Mucosa of gallbladder (tissue), 1 donor: ENCODE measurements at places on chromosomes 7 and 10. TPM values are rescaled to one million over a fixed set of nuclear protein-coding genes. Genes with fewer than 3 reads are reported as not detected.

DNA sequence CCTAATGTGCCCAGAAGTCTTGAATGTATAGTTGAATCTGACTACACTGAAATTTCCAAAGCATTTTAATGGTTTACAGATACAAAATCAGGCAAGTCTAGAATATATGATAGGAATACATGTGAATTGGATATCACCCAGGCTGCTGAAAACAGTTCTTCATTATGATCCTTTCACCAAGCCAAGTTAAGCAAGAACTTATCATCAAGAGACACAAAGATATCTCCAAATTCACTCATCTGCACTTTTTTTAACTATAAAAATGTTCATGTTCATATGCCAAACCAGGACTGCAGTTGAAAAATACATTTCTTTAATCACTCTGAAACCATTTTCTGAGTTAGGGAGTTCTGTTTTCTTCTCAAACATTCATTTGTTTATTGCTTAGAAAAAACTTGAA, 412.6 kb upstream of the C7orf33 start:
- DNase-seq: no peak

DNA sequence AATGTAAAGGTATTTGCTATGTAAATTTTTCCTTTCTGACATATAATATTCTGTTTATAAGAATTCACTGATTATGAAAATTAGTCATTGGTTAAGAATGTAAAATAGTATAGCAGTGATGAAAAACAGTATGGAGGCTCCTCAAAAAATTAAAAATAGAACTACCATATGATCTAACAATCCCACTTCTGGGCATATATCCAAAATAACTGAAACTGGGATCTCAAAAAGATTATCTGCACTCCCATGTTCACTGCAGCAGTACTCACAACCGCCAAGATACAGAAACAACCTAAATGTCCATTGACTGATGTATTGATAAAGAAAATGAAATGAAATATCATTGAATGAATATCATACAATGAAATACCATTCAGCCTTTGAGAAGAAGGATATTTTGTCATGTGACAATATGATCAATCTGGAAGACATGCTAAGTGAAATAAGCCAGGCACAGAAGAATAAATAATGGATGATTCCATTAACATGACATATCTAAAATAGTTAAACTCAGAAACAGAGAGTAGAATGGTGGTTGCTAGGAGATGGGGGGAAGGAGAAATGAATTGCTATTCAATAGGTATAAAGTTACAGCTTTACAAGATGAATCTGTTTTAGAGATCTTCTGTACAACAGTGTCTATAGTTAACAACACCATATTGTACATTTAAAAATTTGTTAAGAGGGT, 14.0 kb downstream of the C10orf88 start:
- no peak for DNase-seq

DNA sequence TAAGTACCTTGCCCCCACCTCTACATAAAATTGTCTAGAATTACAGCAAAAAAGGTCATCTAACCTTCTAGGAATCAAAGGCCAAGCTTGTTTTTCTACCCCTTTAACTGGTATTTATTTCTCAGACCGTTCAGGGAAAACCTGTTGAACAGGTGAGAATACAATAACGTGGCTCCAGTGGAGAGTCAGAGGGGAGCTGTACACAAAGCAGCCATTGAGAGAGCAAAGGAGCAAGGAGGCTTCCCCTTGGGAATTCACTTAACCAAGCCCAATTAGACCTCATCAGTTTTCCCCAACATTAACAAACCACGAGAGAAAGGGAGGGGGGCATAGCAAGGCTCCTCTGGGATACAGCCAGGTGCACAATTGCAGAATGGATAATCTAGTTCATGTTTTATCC, 101.9 kb downstream of the ELMO1 start:
- DNase-seq: no peak

Gene APBB1IP
- total RNA-seq: 40.1 TPM

DNA sequence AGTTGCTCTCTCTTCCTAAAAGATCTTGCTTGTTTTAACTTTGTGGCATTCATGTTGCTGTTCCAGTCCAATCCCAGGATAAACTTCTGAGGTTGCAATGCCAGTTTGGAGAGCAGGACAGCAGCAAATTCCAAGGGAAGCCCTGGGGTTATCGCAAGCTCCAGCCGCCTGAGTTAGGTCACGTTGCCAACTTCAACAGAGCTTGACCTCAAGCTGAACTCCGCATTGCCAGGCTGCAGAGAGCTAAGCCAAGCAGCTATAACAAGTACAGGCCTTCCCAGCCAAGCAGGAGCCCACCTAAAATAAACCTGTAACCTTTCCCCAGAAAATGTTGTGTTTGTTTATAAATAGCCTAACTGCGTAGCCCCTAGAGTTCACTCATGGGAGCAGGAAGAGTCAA, 138.9 kb upstream of the LYZL1 start:
- peak; percentile 19 for DNase-seq

- DNase-seq: no peak
These were observed 16.8 kb downstream of the ADRB1 start for GRCh38 chr10:114060456-114060855.

GRCh38 chr10:18498998-18499397, 152.4 kb downstream of the NSUN6 start:
- no peak for DNase-seq

GRCh38 chr10:89001024-89001728, 10.6 kb downstream of the FAS start:
- no peak for DNase-seq

- DNase-seq: no peak
These were observed 111.2 kb downstream of the JAZF1 start for GRCh38 chr7:28069388-28069787.

DNA sequence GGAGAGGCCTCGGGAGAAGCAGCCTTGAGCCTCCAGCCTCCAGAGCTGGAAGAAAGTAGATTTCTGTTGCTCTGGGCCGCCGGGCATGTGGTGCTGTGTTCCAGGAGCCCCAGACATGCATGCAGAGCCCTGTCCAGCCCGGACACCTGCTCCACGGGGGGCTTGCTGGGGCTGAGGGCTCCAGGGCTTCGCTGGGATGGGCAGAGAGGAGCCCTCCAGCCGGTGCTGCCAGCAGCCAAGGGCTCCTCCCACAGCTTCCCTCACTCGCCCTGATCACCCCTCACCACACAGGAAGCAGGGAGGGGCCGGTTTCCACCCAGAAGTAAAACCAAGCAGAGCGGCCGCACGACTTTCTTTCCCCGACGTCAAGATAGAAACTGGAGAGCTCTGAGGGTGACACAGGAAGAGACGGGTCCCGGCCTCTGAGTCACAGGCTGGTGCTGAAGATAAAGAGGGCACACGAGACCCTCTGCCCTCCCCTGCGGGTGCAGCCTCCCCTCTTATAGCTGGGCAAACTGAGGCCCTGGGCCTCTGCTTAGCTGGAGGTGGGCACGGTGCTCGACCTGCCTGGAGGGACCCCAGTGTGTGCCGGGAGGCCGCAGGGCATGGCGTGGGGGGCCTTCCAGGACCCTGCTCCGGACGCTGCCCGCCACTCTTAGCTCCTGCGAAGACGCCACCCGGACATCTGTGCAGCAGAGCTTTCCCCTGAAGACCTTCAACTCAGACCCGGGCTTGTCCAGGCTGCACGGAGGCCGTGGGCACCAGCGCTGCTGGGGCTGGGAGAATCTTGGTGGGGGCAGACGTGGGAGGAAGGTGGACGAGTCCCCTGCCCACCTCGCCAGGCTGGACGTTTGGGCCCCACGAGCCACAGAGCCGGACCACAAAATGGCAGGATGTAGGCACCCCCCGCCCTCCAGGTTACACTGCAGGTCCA, 31.1 kb downstream of the ADAP1 start:
- peak; percentile 79 for DNase-seq

Gene LRMDA
- total RNA-seq: 17.1 TPM

DNA sequence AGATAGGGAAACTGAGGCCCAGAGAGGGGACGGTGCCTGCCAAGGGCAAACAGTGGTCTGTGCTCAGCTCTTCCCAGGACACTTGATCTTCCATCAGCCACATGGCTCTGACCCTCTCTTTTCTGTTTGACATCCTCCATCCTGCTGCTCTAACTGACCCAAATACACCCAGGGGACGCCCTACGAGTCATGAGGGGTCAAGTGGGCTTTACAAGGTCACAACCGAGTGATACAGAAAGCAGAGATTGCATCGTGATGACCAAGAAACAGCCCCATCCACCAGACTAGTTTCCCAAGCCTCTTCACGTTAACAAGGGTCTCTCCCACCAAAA, 131.2 kb upstream of the UNC5B start:
- DNase-seq: no peak

Gene PTPRE
- 25.1 TPM for total RNA-seq

Gene OR2A42
- total RNA-seq: not detected

DNA sequence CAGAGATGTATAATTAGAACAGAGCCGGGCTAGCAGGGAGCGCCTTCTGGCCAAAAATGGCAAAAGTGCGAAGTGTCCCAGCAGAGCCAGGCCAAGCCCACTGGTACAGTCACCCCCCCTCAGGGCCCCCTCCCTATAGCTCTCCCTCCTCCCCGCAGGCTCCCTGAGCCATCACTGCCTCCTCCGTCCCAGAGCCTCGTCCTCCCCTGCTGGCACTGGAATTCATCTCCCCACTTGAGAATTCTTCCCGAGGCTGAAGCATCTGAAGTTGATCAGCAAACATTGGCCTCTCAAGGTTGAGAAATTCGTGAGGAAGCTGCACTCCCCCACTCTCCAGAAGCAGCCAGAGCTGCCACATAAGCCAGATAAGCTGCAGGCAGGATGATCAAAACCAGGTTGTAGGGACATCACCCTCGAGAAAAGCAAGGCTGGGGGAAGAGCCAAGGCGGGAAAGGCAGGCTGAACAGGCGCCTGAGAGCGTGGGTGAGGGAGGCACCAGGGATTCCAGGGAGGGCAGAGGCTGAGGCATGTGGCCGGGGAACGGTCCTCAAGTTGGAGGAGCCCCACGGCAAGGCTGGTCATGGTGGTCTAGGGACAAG, 23.4 kb downstream of the CAMK2G start:
- peak; percentile 63 for DNase-seq

GRCh38 chr7:111138586-111138985, 47.7 kb downstream of the LRRN3 start:
- DNase-seq: no peak

DNA sequence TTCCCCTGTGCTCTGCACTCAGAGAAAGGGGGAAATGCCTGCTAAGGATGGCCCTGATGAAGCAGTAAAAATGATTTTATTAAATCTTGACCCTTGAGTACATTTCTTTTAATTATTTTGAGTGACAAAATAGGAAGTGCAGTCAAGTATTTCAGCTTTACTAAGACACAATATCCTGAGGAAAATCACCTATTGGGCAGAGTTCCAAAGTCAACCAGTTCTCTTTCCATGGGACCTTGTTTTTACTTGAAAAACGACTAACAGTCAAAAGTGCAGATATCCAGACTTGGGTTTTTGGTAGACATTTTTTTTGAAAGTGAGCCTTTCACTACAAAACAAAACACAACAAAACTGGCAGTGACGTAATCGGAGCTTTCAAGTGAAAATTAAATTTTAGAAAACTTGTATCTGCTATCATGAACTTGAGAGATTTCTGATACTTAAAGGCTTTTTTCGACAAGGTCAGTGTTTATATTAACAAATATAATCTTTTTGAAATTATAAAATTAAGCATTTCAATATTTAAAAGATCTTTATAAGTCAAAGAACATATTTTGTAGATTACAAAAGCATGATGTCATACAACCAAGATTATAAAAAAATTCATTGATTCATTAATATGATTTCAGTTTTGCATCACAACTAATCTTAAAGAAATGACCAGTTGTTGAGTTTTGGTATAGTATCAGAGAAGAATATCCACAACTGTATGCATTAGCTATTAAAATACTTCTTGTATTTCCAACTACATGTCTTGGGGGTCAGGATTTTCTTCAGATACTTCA, 513.8 kb upstream of the AKR1E2 start:
- DNase-seq: no peak

- peak; percentile 32 for DNase-seq
These were observed 21.9 kb downstream of the PCBD1 start for GRCh38 chr10:70866424-70866823.

Gene AUTS2
- 50.1 TPM for total RNA-seq

- DNase-seq: no peak
These were observed 47.0 kb downstream of the AMZ1 start for GRCh38 chr7:2734751-2735571.

DNA sequence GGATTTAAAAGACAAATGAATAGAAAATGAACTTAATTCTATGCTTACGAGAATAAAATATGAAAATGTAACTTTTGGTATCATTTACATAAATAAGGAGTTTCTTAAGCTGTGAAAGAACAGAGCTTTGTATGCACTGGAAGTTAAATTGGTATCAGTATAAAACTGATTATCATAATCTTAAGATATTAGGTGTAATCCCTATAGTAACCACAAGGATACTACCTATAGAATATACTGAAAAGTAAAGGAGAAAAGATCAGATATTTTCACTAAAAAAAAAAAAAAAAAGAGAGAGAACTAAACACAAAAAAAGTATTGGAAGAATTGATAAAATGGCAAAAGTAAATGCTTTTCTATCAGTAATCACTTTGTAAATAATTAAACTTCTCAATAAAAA, 100.1 kb downstream of the TWIST1 start:
- DNase-seq: no peak

GRCh38 chr7:132354527-132354926, 221.7 kb downstream of the PLXNA4 start:
- DNase-seq: no peak

Gene JAZF1
- 28.1 TPM for total RNA-seq

Gene DLG5
- total RNA-seq: 52.6 TPM

DNA sequence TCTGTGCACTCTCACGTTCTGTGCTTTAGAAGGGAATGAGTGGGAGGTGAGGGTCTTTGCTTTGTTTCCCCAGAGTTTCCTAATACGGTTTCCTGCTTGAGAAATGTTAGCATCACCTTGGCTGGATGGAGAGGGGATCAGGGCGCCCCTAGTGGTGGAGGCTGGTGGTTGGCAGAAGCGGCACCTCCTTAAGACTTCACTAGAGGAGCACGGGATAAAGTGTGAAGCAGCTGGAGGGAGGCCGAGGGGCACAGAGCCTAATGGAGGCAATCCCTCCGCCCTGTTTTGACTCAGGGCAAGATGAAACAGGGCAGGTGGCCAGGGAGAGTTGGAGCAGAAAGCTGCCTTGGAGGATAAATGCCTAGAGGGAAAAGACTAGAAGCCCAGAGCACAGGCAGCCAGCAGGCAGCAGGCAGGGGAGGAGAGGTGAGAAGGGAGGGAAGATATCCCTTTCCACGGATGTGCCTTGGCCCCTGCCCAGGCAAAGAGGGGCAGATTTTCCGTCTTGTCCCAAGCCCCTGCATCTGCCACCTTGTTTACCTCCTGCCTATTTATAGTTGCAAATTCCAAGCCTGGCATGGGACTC, 56.0 kb upstream of the BTRC start:
- DNase-seq: peak; percentile 57

Gene NRAP
- not detected for total RNA-seq

GRCh38 chr7:141074162-141074991, 513 bp downstream of the TMEM178B start:
- DNase-seq: no peak

GRCh38 chr7:120867932-120868331, 10.0 kb upstream of the TSPAN12 start:
- DNase-seq: no peak

Gene PNLIPRP2
- total RNA-seq: 1.2 TPM
